ENCODE measurements at places on chromosomes 1 and 21. TPM values are rescaled to one million over a fixed set of nuclear protein-coding genes. Genes with fewer than 3 reads are reported as not detected.

MACF1 gene
- total RNA-seq, result 401 TPM

CFAP74 gene
- total RNA-seq, result not detected

AMPD2 gene
- total RNA-seq, result 37.2 TPM

PADI2 gene
- under 0.01 TPM for total RNA-seq

ANKRD65 gene
- total RNA-seq, result 0.25 TPM

TRIM58 gene
- total RNA-seq, result 0.25 TPM

NPL gene
- total RNA-seq, result 4.0 TPM

RPTN gene
- total RNA-seq, result not detected

ZNF687 gene
- total RNA-seq, result 5.8 TPM

LRRC39 gene
- total RNA-seq, result not detected

MUL1 gene
- 31.1 TPM for total RNA-seq

PTGFRN gene
- total RNA-seq, result 238 TPM
